ENCODE measurements at places on chromosomes 12 and 14.

- DNase-seq = no peak
- H3K27me3 ChIP-seq = no peaks in the 10 kb centered on the region
- no peak overlapping the region for H3K4me3 ChIP-seq
- H3K4me1 ChIP-seq = no peaks in the 10 kb centered on the region
- H3K36me3 ChIP-seq = no peaks in the 10 kb centered on the region
Measured at GRCh38 chr14:29982171-29982570, 54.5 kb upstream of the PRKD1 start.

GRCh38 chr14:95463171-95463901, 53.1 kb downstream of the SYNE3 start:
- H3K4me1 ChIP-seq = peaks cover 49% of the 10 kb centered on the region
- H3K36me3 ChIP-seq = peaks cover 74% of the 10 kb centered on the region
- peak; percentile 48 for DNase-seq

- H3K4me1 ChIP-seq = peaks cover 5% of the 10 kb centered on the region
- H3K4me3 ChIP-seq = no peak overlapping the region
- peaks cover 6% of the 10 kb centered on the region for H3K36me3 ChIP-seq
- no peak overlapping the region for H3K27ac ChIP-seq
Measured at GRCh38 chr12:28350502-28350901, 160.2 kb downstream of the CCDC91 start.

DNA sequence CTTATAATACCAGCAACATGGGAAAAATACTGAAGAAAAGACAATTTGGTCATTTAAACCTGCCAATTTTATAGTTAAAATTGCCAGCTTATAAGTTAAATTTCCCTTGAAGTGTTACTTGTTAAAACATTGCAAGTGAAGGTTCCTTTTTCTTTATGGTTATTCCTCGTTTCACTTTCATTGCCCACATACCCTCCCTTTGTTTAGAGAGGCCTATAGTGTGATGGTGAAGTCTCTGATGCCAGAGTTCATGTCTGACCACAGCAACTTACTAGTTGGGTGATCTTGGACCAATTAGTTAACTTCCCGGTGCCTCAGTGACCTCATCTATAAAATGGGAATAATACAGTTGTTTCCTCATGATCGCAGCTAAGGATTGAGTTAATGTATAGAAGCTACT, 173.5 kb downstream of the ANO6 start:
- H3K4me1 ChIP-seq = no peaks in the 10 kb centered on the region
- H3K27me3 ChIP-seq = no peaks in the 10 kb centered on the region

- H3K36me3 ChIP-seq = peaks cover 5% of the 10 kb centered on the region
- peaks cover 6% of the 10 kb centered on the region for H3K27me3 ChIP-seq
- no peak for DNase-seq
Measured at GRCh38 chr12:42143452-42144157, 1.1 kb downstream of the GXYLT1 start.

DNA sequence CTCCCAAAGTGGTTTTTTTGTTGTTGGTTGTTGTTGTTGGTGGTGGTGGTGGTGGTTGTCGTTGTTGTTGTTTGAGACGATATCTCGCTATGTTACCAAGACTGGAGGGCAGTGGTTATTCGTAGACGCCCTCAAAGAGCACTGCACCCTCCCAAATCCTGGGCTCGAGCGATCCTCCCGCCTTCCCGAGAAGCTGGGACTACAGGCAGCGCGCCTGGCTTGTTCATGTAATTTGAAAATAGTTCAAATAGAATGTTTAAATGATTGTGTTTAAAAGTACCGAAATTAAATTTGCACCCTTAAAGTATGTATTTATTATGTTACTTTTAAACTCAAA, 439 bp upstream of the ANAPC5 start:
- H3K4me1 ChIP-seq = peaks cover 20% of the 10 kb centered on the region
- no peak for DNase-seq
- peak overlapping the region; percentile 97 for H3K27ac ChIP-seq

GRCh38 chr12:30000401-30000800, 216.7 kb upstream of the TMTC1 start:
- H3K4me1 ChIP-seq = no peaks in the 10 kb centered on the region
- no peak overlapping the region for H3K4me3 ChIP-seq
- H3K36me3 ChIP-seq = no peaks in the 10 kb centered on the region
- no peak for DNase-seq
- no peak overlapping the region for H3K27ac ChIP-seq
- no peaks in the 10 kb centered on the region for H3K27me3 ChIP-seq

DNA sequence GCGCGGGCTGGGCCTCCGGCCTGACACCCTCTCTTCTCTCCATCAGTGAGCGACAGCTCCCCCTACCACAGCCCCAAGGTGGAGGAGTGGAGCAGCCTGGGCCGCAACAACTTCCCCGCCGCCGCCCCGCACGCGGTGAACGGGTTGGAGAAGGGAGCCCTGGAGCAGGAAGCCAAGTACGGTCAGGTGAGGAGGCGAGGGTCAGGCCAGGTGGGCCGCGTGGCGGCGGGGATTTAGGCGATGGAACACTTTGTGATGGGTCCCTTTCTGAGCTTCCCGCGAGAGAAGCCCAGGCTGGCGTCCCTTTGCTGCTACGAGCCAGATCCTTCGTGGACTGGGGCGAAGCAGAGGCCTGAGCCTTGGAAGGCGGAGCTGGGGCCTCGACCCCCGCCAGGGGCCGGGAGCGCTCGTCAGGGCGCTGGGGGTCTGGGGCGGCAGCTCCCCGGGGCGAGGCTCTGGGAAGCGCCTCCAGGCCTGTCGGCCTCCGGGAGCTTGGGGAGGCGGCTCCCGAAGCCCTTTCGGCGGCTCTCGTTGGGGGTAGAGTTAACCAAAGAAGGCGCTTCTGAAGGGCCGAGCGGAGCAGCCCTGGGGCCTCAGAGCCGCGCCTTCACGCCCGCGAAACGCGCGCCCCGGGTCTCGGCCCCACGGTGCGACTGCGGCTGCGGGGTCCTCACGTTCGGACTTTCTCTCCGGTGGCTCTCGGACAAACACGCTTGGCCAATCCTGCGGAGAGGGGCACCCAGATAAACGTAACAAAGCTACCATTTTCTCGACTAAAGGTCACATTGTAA, 5.0 kb downstream of the PAX9 start:
- H3K4me1 ChIP-seq = peaks cover 15% of the 10 kb centered on the region
- H3K4me3 ChIP-seq = no peak overlapping the region
- peaks cover 56% of the 10 kb centered on the region for H3K27me3 ChIP-seq
- H3K36me3 ChIP-seq = peaks cover 13% of the 10 kb centered on the region
- no peak for DNase-seq

- peaks cover 21% of the 10 kb centered on the region for H3K4me1 ChIP-seq
- H3K27me3 ChIP-seq = no peaks in the 10 kb centered on the region
- H3K27ac ChIP-seq = no peak overlapping the region
- no peak for DNase-seq
- H3K36me3 ChIP-seq = peaks cover 40% of the 10 kb centered on the region
Measured at GRCh38 chr14:72947366-72948160, 21.3 kb downstream of the DCAF4 start.

GRCh38 chr14:31746326-31746725, 185.1 kb downstream of the NUBPL start:
- no peaks in the 10 kb centered on the region for H3K27me3 ChIP-seq
- no peak overlapping the region for H3K4me3 ChIP-seq
- no peaks in the 10 kb centered on the region for H3K4me1 ChIP-seq
- H3K27ac ChIP-seq = no peak overlapping the region
- DNase-seq = no peak
- peaks cover 9% of the 10 kb centered on the region for H3K36me3 ChIP-seq

DNA sequence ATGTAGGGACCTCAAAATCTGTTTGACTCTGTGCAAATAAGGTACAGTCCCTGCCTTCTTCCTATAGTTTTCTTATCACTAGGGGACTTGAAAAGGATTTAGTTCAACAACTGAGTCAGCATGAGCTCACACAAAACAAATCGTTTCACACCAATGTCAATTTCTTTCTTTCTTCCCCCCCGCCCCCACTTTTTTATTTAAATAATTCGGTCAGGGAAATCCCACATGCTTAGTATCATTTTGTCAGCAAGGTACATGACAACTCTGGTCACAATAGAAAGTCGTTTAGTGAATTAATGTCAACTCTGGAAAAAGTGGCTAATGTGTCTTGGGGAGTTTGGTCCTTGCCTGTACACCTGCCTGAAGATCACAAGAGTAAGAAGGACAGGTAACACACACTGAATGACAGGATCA, 232.2 kb upstream of the PLEKHG7 start:
- no peak overlapping the region for H3K4me3 ChIP-seq
- no peak for DNase-seq
- no peaks in the 10 kb centered on the region for H3K27me3 ChIP-seq

DNA sequence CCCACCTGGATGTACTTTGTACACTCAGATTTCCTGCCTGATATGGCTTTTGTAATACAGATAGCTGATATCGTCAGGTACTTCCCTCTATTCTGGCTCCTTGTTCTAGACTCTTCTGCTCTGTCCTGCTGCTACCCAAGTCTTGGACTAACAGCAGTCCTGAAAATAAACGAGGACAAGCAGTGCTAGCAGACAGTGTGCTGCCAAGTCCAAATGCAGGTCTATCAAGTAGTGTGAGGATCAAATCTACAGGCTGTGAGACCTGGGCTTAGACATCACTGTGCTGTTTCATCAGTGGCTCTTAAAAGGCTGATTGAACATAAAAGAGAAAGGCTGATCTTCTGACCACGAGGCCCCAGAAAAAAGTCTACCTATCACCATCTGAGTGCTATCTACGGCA, 418.1 kb downstream of the APAF1 start:
- no peaks in the 10 kb centered on the region for H3K36me3 ChIP-seq
- no peaks in the 10 kb centered on the region for H3K4me1 ChIP-seq
- H3K4me3 ChIP-seq = no peak overlapping the region
- H3K27ac ChIP-seq = no peak overlapping the region
- H3K27me3 ChIP-seq = no peaks in the 10 kb centered on the region

DNA sequence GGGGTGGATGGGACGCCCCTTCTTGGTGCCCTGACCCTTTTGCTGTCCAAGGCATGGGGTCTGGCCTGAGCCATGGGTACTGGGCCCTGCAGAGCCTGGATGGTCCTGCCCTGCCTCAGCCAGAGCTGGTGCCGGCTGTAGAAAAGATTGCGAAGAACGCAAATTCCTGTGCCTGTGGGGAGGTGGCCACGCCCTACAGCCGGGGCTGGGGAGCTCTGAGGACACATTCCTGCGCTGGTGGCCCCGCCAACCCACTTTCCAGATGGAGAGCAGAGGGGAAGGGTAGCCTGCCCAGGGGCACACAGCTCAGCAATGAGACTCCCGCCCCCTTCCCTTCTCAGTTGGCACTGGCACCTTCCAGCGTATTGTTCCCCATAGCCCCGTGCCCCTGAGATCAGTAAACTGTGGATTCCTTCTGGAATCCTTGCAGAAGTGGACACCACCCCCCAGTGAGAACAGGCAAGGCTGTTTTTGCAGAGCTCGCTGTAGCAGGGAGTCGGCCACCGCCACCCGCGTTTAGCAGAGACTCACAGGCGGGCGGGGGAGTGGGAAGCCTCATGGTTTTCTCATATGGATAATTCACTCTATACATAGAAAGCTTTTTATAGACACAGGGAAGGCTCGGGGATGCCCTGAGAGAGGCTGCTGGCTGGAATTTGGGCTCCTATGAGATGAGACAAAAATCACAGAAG, 8.6 kb downstream of the INF2 start:
- H3K4me1 ChIP-seq = peaks cover 44% of the 10 kb centered on the region
- peaks cover 24% of the 10 kb centered on the region for H3K36me3 ChIP-seq
- no peak overlapping the region for H3K4me3 ChIP-seq
- no peaks in the 10 kb centered on the region for H3K27me3 ChIP-seq

DNA sequence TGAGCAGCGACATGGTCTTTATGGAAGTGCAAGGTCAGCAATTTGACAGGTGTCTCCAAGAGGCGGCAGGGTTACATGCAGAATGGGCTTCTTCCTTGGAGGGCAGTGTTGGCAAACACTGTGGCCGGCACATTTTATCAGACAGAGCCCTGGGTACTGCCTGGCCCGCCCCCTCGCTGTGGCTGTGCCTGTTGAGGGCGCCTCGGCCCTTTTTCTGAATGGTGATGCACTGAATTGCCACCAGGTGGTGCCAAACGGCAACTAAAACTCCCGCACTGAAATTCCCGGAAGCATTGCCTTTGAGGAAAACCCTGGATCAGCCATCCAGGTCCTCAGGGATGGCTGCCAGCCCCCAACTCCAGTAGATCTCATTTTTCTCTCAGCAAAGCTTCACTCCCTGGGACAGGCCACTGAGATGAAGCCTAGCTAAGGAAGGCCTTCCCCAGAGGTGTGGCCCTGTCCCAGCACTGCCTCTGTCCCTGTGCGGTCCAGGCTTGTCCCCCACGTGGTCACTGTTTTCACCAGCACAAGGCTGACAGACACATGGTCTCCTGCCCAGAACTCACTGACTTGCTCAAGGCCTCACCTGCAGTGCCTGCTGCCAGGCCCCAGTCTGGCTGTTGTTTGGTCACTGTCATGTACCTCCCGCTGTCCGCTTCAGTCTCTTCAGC, 73.6 kb downstream of the TESC start:
- peak overlapping the region; percentile 87 for H3K27ac ChIP-seq
- H3K27me3 ChIP-seq = no peaks in the 10 kb centered on the region
- peaks cover 11% of the 10 kb centered on the region for H3K4me1 ChIP-seq
- H3K36me3 ChIP-seq = peaks cover 26% of the 10 kb centered on the region
- no peak overlapping the region for H3K4me3 ChIP-seq
- peak; percentile 67 for DNase-seq

GRCh38 chr14:28876572-28876945, 110.0 kb downstream of the FOXG1 start:
- no peak overlapping the region for H3K27ac ChIP-seq
- no peak for DNase-seq
- no peak overlapping the region for H3K4me3 ChIP-seq
- H3K27me3 ChIP-seq = no peaks in the 10 kb centered on the region
- no peaks in the 10 kb centered on the region for H3K4me1 ChIP-seq

DNA sequence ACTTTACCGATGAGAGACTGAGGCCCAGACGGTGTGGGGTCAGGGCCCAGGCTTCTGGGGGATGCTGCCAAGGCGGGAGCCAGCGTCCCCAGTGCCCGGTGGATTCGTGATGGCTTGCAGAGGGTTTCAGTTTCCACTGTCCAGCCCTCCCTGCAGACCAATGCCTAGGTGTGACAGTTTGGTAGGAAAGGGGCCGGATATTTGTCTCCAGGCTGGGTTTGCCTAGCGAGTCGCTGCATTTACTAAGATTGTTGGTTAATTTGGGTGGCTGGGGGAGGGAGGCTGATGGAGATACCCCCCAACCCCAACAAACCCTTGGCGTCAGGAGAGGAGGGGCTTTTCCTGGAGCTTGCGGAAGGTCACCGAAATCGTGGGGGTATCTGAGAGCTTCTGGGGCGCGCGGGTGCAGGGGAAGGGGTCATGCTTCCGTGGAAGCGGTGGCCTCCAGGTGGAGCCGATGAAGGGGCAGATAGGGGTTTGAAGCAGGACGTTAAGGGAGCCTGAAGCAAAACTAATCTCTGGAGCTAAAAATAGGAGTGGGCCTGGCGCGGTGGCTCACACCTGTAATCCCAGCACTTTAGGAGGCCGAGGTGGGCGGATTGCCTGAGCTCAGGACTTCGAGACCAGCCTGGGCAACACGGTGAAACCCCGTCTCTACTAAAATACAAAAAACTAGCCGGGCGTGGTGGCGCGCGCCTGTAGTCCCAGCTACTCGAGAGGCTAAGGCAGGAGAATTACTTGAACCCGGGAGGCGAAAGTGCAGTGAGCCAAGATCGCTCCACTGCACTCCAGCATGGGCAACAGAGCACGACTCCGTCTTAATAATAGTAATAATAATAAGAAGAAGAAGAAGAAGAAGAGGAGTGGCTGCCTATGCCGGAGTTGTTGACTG, 1.1 kb upstream of the CDC42BPB start:
- H3K27ac ChIP-seq = no peak overlapping the region
- DNase-seq = no peak
- H3K27me3 ChIP-seq = peaks cover 55% of the 10 kb centered on the region
- no peak overlapping the region for H3K4me3 ChIP-seq
- peaks cover 7% of the 10 kb centered on the region for H3K4me1 ChIP-seq

- peak overlapping the region; percentile 85 for H3K27ac ChIP-seq
- peak overlapping the region; percentile 39 for H3K4me3 ChIP-seq
- H3K4me1 ChIP-seq = peaks cover 95% of the 10 kb centered on the region
- H3K27me3 ChIP-seq = no peaks in the 10 kb centered on the region
- peak; percentile 90 for DNase-seq
Measured at GRCh38 chr12:46214668-46215436, 54.0 kb downstream of the SLC38A1 start.
